Activated CD8-positive, alpha-beta memory T cell treated with anti-CD3 and anti-CD28 coated beads, Interleukin-2, amount 50 U/mL, for 4 hours (primary cell): ENCODE measurements at places on chromosomes 1 and 21.

DNA sequence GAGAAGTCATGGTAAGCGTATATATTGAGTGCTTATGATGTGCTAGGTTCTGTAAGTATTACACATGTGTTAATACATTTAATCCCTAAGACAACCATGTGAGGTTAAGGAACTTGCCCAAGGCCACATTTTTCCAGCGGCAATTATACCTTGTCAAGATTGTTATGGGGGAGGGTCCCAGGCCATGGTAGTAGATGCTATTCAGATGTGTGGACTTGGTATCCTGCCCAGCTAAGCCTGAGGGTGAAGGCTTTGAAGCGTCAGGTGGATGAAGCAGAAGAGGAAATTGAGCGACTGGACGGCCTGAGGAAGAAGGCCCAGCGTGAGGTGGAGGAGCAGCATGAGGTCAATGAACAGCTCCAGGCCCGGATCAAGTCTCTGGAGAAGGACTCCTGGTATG is 3.6 kb upstream of the TUFT1 start:
- no peak for DNase-seq

GRCh38 chr1:8396083-8396785 is 78.3 kb downstream of the SLC45A1 start:
- no peak for DNase-seq

GRCh38 chr1:214636436-214636835 is 33.4 kb downstream of the CENPF start:
- DNase-seq: no peak

DNA sequence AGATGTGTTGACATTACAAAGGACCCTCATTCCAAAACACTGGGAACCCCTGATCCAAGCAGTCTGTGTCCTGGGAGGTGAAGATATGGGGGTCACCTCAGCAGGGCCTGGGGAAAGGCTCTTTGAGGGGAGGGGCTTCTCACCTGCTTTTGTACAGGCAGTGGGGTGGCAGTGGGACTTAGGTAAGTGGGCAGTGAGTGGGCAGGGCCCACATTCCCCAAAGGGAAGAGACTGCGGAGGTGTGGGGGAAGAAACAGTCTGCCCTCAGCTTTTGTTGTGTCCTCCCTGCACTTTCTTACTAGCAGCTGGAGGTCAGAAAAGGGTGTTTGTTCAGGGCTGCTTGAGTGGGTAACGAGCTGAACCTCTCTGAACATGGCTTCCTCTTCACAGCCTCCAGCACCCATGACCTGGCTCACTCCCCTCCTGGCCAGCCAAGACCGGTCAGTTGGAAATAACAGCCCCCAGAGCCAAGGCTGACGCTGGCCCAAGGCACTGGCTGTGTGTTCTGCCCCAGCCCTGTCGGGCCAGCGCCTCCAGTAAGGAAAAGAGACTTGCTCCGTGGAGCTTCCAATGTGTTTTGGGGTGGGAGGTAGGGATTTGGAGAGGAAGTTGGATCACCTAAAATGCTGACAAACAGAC is 173.5 kb downstream of the PSMG1 start:
- DNase-seq: no peak

DNA sequence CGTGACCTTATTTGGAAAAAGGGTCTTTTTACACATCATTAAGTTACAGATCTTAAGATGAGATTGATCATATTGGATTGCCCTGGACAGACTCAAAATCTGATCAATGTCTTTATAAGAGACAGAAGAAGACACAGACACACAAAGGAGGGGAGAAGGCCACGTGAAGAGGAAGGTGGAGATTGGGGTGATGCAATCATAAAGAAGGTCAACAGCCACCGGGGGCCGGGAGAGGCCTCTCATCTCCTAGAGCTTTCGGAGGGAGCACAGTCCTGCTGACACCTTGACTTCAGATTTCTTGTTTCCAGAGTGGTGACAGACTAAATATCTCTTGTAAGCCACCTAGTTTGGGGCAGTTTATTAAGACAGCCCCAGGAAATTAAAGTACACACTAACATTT is 204.6 kb upstream of the CSF3R start:
- no peak for DNase-seq

DNA sequence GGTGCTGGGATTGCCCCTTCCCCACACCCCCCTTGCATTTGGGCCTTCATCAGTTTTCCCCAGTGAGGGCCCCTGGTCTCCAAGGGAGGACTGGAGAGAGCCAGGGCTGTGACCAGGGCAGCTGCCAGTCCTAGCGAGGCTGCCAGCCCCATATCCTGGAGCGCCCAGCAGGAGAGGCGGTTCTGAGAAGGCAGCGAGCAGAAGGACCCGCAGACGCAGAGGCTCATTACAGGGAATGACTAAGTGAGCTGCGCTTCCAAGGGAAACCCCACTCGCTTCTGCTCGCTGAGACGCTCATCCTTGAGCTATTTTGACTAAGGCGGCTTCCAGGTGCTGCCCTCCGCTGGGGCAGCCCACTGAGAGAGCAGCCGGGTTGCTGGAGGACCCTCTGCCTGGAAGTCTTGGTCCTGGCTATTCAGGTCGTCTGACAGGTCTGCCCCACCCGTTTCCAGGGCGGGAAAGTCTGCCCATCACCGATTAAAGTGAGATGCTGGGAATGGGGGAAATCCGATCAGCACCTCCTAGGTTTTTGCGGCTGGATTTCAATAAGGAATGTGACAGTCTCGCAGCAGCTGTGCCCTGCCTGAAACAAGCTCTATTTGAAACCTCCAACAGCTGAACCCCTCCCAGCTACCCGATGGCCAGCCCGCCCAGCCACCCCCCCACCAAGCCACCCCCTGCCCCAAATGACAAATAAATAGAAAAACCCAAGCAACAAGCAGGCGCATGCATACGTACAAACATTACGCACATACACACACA is 2.8 kb downstream of the KCNN3 start:
- DNase-seq: no peak

- DNase-seq: peak; percentile 47
These were observed 36.7 kb downstream of the ZNF695 start for GRCh38 chr1:246971090-246971721.

DNA sequence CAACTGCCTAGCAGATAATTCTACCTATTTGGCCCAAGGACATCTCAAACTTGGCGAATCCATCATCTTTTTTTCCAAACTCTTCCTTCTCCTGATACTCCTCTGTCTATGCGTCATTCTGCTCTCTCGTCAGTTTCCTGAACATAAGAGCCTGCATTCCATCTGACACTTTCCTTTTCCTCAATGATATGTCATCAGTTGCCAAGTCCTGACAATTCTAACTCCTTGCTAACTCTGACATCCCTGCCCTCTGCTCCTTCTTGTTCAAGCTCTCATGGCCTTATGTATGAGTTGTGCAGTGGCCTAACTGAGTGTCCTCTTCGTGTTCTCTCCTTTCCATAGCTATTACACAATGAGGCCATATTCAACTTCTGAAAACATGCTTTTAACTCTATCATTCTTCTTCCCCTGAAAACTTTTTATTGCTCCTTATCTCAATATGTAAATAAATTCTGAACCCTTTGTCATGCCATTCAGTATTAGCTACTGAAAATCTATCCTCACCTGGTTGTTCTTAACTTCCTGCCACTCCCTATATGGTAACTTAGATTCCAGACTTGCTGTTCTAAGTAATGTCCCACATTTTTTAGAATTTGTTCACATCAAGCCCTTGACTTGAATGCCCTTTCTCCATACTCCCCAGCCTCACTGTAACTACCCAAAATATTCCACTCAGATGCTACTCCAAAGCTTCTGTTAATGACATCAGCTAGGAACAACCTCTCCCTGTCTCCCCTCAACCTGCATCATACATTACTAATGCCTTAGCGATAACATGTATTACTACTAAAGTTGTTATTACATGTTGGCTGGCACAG is 11.5 kb downstream of the PALMD start:
- DNase-seq: no peak

- no peak for DNase-seq
These were observed 23.6 kb upstream of the DUSP10 start for GRCh38 chr1:221765527-221765926.

GRCh38 chr1:14912839-14913481 is 240.6 kb upstream of the TMEM51 start:
- no peak for DNase-seq

DNA sequence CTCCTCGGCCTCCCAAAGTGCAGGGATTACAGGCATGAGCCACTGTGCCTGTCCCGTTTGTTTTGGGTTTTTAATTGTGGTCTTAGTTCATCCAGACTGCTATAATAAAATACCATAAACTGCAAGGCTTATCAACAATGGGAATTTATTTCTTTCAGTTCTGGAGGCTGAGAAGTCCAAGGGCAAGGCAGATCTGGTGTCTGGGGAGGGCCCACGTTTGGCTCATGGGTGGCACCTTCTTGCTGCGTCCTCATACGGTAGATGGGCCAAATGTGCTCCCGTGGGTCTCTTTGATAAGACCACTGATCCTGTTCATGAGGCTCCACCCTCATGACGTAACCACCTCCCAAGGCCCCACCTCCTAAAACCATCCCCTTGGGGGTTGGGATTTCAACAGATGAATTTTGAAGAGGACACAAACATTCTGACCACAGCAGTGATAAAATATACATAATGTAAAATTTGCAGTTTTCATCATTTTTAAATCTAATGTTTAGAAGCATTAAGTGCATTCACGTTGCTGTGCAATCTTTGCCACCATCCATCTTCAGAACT is 133.4 kb upstream of the ERRFI1 start:
- no peak for DNase-seq

DNA sequence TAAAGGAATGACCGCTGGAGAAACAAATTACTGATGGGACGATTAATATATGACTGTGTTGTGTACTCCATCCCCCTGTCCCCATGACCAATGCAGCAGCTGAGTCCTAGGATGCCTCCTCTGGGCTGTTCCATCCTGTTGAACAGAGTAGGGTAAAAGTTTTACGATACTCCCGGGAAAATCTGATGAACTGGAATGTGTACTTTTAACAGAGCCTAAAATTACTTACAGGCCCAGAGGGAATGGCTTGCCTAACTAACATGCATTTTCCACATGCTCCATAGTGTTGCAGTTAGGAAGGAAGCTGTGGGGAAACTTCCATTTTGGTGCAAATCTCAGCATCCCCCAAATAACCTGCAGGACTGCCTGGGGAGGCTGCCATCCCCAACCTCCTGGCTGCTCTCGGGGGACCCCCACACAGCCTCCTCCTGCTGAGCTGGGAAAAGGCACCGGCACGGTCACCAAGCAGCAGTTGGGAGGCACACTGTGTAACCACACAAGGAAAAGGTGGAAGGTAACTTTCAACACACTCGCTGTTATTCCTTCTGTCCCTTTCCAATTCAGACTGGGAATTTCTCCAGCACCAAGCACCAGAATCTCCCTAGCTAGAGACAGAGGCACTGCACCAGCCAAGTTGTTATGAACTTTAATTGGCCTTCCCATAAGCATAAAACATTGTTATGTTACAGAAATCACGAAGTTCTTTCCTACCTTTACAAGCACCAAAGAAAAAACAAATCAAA is 97.2 kb downstream of the BCAR3 start:
- DNase-seq: no peak

- no peak for DNase-seq
These were observed 14.9 kb upstream of the VASH2 start for GRCh38 chr1:212935387-212935981.

DNA sequence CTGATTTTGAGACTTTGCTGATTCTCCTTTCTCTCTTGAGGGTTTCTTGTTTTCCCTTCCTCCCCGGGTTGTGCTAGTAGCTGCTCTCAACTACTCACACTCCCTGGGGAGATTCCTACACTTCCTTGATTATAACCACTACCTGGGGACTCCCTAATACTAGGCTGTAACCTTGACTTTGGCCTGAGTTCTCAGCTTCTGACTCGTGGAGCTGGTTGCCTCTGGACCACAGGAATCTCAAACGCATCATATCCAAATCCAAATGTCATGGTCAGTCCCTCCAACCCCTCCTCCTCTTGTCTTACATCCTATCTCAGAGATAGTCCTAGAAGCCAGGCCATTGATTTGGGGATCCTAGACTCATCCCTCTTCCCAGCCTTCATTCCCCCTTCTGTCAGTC is 12.0 kb downstream of the MOV10 start:
- DNase-seq: no peak

DNA sequence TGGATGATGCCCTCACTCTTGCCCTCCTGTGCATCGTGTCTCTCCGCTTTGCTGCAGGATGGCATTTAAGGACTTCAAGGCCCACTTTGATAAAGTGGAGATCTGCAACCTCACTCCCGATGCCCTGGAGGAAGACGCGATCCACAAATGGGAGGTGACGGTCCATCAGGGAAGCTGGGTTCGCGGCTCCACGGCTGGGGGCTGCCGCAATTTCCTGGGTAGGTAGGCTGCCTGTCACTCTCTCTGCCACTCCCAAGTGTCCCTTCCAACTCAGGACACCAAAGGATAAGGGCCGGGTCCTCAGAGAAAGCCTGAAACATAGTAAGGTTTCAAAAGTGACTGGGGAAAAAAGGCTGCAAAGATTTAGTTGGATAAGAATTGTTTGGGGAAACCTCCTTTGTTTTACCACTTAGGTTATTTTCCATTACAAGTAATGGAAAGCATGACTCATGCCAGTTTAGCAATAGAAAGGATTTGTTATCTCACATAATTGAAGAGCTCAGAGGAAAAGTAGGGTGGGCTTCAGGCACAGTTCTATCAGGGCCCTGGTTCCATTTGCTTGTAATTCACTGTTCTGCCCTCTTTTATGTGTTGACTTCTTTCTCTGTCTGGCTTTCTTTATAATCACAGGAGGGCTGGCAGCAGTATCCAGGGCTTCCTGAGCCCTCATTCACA is 31.9 kb downstream of the CAPN9 start:
- DNase-seq: no peak

DNA sequence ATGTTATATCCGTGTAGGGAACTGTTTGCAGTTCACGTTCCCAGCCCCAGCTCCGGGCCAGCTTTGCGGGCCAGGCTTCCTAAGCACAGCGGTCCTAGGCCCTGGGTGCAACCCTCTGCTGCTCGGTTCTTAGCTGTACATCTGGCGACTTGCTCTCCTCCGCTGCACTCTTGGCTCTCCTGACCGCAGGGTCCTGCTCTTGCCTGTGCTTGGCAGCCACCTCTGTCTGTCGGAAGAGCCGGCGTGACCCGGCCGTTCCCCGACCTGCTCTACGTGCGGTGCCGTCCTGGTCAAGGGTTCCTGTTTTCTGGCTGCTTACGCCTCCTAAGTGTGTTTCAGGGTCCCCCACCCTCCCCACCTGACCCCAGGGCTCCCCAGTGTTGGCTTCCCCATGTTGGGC is 36.7 kb downstream of the FAAP20 start:
- no peak for DNase-seq

DNA sequence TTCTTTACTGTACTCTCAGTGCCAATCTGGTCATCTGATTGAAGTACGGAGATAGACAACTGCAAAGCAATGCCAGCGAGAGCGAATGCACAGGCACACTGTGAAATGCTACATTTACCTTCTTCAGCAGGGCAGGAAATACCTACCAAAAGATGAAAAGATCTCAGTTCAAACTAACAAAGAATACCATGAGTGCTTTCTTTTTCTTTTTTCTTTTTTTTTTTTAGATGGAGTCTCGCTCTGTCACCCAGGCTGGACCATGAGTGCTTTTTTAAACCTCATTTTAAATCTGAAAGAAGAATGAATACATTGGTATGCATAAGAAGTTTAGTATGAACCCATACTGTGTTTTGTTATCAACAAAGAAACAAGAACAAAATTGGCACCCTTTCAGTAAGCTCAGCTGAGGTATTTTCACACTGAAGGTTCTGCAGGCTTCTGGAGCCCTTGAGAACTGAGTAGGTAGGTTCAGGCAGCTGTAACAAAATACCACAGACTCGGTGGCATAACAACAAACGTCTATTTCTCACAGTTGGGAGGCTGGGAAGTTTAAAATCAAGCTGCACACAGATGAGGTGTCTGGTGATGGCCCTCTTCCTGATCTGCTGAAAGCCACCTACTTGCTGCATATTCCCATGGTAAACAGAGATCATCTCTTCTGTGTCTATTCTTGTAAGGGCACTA is 1.7 kb upstream of the CHI3L2 start:
- no peak for DNase-seq
